ENCODE measurements at places on chromosomes 16 and 17.

GRCh38 chr17:33522623-33523022 lies 229.5 kb upstream of the ASIC2 start:
- no peak for DNase-seq

GRCh38 chr17:4054446-4054845 lies 88.4 kb downstream of the ZZEF1 start:
- no peak for DNase-seq

GRCh38 chr16:57642160-57643135 lies 14.0 kb downstream of the ADGRG1 start:
- DNase-seq = no peak

- no peak for DNase-seq
Observed at GRCh38 chr16:733382-734207, 6.7 kb downstream of the HAGHL start.
